NAMALWA (cell line): ENCODE measurements at places on chromosomes 11 and 22.

DNA sequence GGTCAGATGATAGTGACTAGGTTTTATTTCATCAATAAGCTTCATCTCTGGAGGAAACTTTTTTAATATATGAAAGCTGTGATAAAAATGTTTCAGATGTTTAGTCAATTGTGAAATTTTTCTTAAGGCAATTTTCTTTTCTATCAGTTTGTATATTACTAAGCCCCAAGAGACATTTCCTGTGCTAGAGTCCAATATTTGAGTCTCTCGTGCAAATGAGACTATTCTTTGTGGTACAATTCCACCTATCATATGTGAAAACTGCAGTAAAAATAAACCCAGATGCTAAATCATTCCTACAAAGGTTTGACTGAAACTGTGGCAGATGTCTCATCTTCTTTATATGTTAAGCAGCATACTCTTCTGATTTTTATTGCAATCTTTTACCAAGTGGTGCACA lies 28.0 kb downstream of the CTR9 start:
- no peak for DNase-seq

DNA sequence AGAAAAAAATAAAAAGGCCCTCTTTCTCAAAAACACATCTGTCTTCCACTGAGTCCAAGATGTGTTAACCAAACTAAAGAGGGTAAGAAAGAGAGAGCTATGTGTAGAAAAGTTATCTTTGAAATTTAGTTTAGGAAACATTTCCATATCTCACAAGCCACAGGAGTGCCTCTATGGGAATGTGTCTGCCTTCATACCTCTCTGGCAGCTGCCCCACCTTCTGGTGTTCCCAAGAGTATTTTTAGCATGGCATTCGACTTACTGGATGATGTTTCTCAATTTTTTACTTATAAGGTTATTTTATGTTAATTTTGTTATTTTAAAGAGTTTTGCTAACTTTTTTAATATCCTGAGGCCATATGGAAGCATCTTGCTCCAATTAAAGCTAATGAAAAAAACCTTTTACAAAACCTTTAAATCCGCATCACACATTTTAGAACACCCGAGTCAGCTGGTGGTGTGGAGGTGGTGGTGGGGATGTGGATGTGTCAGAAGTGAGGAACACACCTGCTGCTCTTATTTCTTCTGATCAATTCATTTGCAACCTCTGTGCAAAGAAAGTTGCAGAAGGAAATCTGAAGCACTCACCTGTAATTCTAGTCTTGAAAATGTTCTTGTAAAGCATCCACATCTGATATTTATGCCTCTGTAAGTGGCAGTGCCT lies 112.2 kb downstream of the NCAM1 start:
- DNase-seq, result no peak

DNA sequence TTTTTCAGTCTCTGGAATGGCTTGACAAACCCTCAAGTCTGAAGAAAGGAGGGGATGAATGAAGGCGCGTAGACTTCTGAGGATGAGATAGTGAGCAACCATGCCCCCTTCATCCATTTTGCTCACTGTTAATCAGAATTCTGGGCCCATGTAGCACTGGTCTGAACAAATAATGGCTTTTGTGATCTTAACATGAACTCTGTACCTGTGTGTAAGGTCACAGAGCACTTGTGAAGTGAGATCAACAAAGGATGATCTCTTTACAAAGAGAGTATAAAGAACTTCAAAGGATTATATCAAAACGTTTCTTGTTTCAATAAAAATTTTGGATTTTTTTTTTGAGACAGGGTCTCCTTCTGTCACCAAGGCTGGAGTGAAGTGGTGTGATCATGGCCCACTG lies 976.7 kb downstream of the OPCML start:
- DNase-seq, result no peak

DNA sequence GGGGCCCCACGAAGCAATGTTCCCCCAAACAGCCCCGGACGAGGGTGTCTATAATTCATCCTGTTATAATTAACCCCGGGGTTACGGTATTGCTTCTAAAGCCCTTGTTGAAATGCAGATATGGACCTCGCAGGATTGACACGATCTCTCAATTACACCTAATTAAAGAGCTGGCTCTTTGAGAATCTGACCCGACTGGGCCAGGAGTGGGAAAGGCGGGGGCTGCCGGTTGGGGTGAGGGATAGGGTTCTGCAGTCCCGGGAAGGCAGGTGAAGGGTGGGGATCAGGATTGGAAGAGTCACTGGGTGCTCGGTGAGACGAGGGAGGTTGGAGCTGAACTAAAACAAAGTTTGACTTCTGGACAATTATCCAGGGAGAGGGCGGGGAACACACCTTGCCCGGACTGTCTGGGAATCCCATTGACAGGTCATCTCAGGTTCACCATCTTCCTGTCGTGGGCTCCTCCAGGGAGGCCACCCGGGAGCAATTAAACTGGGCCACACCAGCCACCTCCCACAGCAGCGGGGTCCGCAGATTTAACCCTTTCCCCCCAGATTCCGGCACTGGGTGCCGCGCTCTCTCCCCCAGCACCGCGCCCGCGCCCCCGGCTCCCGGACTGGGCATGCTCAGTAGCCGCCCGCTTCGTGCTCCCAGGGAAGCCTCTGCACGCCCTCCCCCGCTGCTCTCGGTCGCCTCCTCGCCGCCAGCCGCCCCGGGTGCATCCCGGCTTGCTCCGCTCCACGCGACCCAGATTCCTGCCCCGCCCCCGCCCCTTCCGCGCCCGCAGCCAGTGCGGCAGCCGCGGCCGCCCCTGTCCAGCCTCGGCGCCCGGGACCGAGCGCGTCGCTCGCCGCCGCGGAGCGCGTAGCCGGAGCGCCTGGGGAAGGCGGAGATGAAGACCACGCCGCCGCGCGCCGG lies at the start of gene ELMOD1:
TSS of gene ELMOD1 (plus strand) at position 688 of the 918 bp plus-strand sequence. CDS start 27,043 bp downstream, outside the sequence.
- DNase-seq, result no peak

- DNase-seq, result peak; percentile 20
Observed at GRCh38 chr11:43802509-43802908, 78.1 kb upstream of the ALKBH3 start.

- peak; percentile 86 for DNase-seq
Observed at GRCh38 chr11:72413914-72414628, 20.3 kb downstream of the CLPB start.

- DNase-seq, result no peak
Observed at GRCh38 chr11:61679296-61679695, 895 bp upstream of the DAGLA start.

DNA sequence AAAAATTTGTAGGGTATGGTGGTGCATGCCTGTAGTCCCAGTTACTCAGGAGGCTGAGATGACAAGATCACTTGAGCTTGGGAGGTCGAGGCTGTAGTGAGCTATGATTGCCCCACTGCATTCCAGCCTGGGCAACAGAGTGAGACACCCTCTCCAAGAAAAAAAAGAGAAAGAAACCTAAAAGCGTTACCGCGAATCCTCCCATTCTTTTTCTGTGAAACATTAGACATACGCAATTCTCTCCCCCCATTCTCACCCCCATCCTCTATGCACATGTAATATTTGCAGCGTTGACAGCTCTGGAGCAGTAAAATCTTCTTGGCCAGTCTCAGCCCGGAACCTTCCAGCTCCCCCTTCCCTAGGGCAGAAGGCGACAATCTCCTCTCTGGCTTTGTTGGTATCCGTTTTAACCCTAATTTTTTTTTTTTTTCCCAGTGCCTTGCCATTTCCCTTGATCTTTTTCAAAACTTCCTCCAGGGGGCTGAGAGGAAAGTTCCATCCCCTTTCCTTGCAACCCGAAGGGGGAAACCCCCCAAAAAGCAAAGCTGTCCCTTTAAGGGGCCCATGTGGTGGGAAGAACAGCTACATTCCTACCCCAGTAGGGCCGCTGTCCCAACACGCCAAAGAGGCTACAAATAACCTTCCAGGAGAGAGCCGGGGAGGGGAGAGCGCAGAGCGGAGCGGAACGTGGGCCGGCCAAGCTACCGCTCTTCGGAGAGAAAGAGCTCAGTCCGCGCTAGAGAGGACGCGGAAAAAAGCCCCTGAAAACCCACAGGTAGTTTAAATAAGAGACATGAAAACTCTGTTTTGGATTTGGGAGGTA lies 1.9 kb downstream of the LRP4 start:
- DNase-seq, result no peak
